ENCODE measurements at places on chromosomes 11 and 22.

- no peak for DNase-seq
Observed at GRCh38 chr11:63764340-63764678, 4.3 kb downstream of the ZFTA start.

DNA sequence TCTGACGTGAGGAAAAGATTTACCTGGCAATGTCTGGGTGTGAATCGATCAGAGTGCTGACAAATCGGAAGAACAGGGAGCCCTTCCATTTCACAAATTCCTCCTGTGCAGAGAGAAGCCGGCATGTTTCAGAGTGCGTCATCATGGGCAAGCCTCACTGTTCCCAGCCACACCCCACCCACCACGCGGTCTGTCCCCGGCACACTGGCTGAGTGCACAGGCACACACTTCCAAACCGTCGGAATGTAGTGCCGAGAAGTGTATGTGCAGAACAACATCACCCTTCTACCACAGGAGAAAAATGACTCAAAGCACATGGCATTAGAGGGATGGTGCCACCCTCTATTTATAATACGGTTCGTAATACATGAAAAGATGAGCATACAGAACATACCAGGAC lies 47.5 kb downstream of the NCAPD3 start:
- no peak for DNase-seq

DNA sequence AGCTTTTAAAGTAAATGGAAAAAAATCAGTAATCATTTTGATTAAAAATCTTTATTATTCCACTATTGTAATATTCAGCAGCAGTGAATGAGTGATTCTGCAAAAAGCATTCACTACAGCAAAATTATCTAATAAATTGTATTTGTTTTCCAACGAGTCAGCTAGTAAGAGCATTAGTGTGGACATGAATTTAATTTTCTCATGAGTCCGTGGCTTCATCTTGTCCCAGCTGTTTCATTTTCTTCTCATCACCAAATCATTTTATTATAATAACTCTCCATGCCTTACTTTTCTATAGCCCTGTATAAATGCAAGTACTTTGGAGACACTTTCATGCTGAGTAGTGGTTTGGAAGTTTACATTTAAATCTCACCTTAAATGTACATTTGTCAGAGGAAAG lies 66.2 kb downstream of the FANCF start:
- no peak for DNase-seq

DNA sequence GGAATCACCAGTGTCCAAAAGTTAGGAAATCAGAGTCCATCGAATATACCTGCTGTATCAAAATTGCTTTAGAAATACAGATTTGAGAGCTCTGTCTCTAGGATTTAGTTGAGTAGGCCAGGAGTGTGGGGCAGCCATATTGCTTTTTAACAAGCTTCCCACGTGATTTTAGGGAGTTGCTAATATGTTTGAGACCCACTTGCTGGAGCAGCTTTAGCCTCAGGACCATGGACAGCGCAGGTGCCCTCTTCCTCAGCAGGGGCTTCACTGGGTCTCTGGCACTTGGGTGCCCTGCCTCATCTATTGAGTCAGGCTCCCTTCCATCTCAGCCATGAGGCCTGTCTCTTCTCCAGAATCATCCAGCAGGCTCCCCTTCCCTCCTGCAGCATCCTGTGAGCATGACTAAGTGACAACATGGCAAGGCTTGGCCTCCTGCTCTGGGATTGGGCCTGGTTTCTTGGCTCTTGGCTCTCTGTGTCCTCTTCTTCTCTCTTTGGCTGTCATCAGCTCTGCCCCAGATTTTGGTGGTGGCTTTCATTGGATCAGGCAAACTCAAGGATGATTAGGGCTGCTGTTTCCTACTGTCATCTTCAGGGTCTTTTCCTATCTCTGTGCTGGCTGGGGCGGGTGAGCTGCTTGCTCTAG lies 70.0 kb downstream of the SGSM1 start:
- no peak for DNase-seq

DNA sequence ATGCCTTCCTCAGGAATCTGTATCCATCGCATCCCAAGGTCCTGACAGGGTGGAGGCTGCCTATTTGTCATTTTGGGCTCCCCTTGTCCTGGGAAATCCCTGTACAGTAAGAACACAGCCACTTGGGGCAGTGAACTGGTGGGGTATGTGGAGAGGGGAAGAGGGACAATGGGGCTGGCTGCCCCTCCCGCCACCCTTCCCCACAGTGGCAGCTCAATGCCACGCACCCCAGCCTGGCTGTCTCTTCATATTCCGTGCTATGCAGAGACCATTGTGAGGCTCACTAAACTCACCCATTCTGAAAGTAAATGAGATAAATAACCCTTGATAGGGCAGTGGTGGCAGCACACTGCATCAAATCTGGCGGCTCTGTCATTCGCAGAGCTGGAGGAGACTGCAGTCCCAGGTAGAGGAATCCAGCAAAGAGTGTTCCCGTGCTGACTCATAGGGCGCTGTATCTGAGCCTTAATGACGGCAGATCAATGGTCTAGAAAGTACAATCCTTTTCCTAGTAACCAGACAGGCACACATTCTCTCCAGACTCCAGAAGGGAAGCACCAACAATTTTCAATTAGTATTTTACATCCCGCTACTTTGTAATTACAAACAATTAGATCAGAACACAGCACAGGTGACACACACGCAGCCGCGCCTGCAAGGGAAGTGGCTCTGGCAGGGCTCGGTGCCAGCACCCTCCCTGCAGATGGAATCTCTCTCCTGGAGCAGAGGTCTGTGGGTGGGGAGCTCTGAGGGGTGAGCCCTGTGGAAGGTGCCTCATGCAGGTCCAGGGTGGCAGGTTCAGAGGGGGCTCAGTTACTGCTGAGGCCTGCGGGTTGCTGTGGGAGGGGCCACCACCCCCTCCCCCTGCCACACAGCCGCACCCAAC lies 167.9 kb upstream of the B3GAT1 start:
- peak; percentile 33 for DNase-seq

DNA sequence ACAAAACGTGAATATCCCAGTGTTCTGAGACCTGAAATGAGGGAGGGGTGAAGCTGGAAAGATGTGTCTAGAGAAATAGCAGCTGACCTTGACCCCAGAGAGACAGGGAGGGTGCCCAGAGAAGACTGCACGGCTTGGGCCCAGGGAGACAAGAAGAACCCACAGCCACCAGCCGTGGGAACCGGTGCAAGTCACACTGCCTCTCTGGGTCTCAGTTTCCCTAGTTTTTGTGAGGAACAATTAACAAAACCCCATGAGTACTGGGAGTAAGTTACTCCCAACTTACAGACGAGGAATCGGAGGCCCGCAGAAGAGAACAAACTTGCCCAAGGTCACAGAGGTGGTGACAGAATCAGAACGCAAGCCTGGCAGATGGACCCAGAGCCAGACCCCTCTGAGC lies 19.2 kb downstream of the TNKS1BP1 start:
- DNase-seq, result no peak

GRCh38 chr11:22203281-22203680 lies 10.4 kb downstream of the ANO5 start:
- DNase-seq, result no peak

DNA sequence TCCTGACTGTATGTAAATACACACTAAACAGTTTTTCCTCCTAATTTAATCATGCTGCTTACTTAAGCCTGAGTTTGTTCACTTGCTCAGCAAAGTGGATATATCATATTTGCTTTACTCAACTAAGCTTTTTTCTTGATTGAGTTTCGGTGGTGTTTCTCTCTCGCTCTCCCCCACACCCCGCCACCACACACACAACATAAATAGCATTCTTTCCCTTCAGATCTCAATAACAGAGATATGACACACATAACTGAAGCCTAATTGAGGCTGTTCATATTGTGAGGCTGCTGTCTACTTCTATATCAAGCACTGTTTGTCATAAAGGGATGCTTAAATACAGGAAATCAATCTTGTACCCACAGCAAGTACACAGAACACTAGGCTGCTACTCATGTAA lies 364.9 kb downstream of the FAT3 start:
- no peak for DNase-seq

GRCh38 chr11:27234043-27234668 lies 128.9 kb downstream of the CCDC34 start:
- DNase-seq, result peak; percentile 56

GRCh38 chr11:1006762-1007161 lies 29.8 kb downstream of the MUC6 start:
- DNase-seq, result no peak

DNA sequence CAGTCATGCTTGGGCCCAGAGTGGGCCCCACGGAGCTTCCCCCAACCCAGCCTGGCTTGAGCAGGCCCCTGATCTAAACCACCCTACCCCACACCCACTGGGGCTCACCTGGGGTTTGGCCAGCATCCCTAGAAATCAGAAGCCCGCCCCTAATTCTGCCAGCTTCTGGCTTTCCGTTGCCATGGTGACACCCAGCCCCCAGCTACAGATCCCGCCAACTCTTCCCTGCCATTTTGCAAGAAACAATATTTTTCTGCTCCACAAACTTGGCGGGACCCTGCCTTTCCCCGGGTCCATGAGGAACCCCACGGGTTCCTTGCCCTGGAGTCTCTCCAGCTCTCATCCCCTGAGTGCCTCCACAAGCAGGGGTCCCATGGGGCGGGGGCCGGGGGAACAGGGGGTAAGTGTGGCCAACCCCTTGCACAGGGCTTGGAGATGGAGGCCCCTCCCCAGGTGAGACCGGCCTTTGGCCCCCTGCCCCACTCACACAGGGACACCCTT lies 90.0 kb downstream of the CDKN1C start:
- peak; percentile 6 for DNase-seq

DNA sequence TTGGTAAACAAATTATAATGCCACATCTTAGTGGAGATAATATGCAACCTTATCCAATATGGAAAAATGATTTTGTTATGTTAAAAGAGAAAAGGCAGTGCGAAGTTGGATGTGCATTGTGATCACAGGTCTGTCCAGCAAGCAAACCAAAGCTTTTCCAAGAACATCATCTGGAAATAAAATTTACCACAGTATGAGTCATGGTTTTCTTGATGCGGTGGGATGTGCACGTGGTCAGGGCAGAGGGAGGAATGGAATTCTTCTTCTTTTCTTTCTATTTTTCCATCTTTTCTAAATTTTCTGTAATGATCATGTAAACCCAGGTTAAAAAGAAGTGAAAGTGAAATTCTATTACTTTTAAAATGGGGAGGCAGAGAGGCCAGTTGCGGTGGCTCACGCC lies 169.8 kb downstream of the C11orf91 start:
- DNase-seq, result no peak

DNA sequence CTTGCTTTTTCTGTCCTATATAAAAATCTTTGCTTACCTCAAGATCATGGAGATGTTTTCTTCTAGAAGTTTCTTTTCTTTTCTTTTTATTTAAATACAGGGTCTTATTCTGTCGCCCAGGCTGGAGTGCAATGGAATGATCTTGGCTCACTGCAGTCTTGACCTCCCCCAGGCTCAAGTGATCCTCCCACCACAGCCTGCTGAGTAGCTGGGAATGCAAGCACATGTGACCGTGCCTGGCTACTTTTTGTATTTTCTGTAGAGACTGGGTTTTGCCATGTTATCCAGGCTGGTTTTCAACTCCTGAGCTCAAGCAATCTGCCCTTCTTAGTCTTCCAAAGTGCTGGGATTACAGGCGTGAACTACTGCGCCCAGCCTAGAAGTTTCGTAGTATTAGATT lies 45.3 kb downstream of the USP35 start:
- DNase-seq, result no peak

GRCh38 chr22:48198489-48199459 lies 1436.3 kb downstream of the TBC1D22A start:
- no peak for DNase-seq

GRCh38 chr11:117877120-117877784 lies 794 bp upstream of the FXYD6 start:
- DNase-seq, result no peak

- no peak for DNase-seq
Observed at GRCh38 chr11:19970944-19971343, 189.3 kb downstream of the DBX1 start.

- DNase-seq, result no peak
Observed at GRCh38 chr11:95242091-95242844, 11.3 kb upstream of the SESN3 start.

DNA sequence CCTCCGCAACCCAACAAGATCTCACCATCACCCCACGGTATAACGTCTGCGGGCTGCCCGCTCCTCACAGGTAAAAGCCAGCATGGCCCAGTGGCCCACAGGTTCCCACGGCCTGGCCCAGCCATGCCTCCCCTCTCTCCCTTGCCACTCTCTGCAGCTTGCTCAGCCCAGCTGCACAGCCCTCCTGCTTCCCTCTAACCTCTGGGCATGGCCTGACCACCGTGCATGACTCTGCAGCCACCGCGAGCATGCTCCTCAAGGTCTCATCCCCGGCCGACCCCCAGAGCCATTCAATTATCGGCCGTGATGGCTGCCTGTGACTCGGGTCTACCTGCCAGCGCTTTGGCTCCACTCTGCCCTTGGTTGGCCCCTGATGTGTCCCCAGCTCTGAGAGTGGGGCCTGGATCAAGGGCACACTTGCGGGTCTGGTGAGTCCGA lies 185.5 kb downstream of the CTTN start:
- DNase-seq, result no peak

DNA sequence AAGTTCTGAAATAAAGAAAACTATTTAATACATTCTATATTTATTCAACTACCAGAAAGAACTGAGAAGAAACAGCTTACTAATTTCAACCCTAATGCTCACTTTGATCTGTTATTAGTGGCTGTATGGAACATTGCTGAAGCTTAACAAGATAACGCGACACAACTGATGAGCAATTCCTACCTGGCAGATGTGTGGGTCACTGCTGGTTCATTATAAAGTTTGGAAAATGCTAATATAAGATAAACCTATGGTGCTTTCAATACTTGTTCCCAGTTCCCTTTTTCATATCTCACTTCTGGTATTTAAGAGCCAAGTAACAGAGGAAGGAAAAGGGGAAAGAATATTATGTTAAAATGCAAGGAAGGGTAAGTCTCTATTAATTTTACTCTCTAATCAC lies 10.5 kb downstream of the CTSC start:
- no peak for DNase-seq

DNA sequence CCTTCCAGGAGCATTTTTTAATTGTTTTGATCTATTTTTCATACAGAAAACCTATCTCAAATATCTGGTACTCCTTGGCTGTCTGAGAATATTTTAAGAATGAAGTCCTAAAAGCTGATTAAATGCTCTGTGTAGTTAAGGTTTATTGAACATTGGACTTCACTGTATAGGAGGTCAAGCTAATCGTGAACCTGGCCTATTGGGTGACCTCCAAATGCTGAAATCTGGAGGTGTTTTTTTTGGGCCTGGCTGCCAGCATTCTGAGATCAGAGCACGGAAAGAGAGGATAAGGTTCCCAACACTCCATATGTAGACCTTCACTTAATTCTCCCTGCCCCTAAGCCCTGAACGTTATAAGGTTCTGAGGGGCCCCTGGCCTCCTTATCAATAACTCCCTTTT lies 8.3 kb downstream of the IL17RA start:
- no peak for DNase-seq
